GM12864 (cell line): ENCODE measurements at places on chromosomes 12 and 14.

GRCh38 chr12:57087691-57088353 lies 1.1 kb upstream of the NAB2 start:
- peak; percentile 79 for DNase-seq

- DNase-seq, result no peak
These were observed 172.9 kb downstream of the CEP128 start for GRCh38 chr14:80768646-80769045.

- DNase-seq, result no peak
These were observed 14.2 kb upstream of the FZD10 start for GRCh38 chr12:130147875-130148596.

DNA sequence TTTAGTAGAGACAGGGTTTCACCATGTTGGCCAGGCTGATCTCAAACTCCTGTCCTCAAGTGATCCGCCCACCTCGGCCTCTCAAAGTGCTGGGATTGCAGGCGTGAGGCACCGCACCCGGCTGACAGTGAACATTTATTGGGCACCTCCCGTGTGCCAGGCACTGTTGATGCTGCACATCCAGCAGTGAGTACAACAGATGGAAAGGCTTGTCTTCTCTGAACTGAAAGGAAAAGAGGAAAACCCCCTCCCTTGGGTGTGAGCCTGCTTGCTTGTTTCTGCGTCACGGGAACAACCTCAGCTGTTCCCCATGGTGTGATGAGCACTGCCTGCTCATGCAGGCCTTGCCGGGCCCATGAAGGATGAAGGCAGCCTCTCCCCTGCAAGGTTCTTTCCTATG lies 39.5 kb downstream of the DGLUCY start:
- DNase-seq, result no peak

DNA sequence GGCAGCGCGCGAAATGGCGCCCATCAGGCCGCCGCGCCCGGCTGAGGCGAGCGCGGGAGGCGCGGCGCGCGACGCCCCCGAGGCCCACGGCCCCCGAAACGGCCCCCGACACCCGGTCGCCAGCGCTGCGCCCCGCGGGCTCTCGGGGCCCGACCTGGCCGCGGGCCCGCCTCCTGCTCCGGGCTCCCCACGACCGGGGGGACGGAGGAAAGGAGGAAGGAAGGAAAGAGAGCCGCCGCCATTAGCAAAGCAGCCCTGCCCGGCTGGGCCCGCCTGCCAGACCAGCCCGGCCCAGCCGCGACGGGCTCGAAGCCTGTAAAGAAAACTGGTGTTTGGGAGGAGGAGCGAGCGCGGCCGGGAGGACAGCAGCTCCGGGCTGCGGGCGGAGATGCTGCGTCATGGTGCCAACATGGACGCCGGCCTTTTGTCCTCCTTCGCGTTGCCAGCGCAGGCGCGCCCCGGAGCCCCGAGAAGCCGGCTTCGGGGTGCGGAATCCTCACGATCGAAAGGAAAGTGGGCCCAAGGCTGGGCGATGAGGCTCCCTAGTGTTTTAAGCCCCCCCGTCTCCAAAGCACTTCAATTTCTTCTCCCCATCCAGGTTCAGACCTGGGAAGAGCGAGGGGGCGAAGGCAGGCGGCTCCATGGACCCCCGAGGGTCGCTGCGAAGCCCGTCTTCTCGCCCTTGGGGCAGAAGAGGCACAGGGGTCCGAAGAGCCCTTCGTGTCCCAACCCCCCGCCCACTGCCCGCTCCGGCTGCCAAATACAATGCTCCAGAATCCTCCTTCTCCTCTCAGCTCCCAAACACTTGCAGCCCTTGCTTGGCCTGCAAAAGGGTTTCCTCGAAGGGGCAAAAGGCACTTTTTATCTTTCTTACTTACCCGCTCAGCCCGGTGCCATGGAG lies 2.9 kb upstream of the SETD1B start:
- DNase-seq, result no peak

- no peak for DNase-seq
These were observed 7.6 kb downstream of the CCDC196 start for GRCh38 chr14:66493750-66494149.

- DNase-seq, result no peak
These were observed 48.5 kb downstream of the BBS10 start for GRCh38 chr12:76299536-76300296.

GRCh38 chr14:54337314-54337713 lies 59.5 kb upstream of the CDKN3 start:
- no peak for DNase-seq

- no peak for DNase-seq
These were observed 134.8 kb downstream of the ITPR2 start for GRCh38 chr12:26698186-26698585.

- DNase-seq, result no peak
These were observed 34.9 kb upstream of the AEBP2 start for GRCh38 chr12:19404242-19404880.

DNA sequence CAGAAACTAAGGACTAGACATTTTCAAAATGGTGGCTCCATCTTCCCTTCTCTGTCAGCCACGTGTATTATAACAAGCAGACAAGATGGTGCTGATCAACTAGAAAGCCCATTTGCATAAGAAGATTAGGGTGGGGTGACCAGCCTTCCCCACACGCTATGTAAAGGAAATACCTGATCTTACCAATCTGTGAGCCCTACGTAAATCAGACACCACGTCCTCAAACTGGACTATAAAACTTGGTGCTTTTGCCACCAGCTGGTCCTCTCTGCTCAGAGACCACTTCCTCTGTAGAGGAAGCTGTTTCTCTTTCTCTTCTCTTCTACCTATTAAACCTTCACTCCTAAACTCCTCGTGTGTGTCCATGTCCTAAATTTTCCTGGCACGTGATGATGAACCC lies 101.1 kb upstream of the PLEKHG7 start:
- DNase-seq, result no peak

- DNase-seq, result no peak
These were observed 300 bp upstream of the CCND2 start for GRCh38 chr12:4273273-4273651.

DNA sequence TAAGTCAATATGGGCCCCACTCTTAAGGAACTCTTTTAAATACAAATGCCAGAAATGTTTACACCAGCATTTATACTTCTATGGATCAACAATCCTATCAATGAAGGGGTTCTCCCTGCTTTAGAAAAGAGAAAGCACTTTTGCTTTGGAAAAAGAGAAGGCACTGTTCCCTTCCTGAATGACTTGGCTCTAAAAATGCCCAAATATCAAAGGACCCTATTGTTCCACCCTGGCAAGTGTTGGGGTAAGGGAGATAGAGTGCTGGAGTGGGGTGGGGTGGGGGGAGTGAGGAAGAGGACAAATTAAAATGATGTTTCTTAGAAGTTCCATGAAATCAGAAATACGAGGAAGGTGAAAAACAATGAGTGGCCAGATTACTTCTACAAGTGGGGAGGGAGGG lies 131.6 kb upstream of the GRIN2B start:
- no peak for DNase-seq

- no peak for DNase-seq
These were observed 89.6 kb upstream of the ATF7IP start for GRCh38 chr12:14275886-14276285.

DNA sequence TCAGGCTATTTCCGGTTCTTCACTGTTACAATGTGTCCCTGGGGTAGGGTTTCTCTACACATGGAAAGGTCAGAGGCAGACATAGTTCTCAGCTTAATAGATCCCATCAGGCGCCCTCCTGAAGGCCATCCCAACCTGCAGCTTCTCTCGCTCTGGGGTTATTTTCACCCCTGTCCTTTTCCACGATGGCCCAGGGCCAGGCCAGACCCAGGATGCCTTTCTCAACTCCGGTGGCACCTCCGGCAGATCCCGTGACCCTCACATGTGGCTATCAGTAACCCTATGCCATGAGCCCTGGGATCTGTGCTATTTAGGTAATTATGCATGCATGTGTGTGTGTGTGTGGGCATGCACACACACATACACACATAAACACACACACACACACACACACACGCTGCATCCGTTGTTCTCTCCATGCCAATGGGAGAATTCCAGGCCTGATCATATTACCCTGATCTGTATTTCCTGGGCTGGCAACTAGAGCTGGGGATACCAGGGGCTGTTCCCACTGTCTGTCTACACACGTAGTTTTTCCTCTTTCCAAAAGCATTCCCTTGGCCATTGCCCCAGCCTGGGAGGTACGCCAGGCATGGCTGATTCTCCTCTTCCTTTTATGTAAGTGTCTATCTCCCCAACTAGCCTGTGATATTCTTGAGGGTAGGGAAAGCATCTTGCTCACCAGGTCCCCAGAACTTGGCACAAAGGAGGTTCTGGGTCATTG lies 51.2 kb upstream of the NOS1 start:
- DNase-seq, result no peak

- no peak for DNase-seq
These were observed 241.0 kb downstream of the EMP1 start for GRCh38 chr12:13437541-13437940.
